ENCODE measurements at places on chromosomes 1 and 21.

- DNase-seq, result no peak
These were observed 4.8 kb downstream of the ETV3 start for GRCh38 chr1:157133426-157133825.

- no peak for DNase-seq
These were observed 54.5 kb downstream of the CD34 start for GRCh38 chr1:207856276-207857023.

DNA sequence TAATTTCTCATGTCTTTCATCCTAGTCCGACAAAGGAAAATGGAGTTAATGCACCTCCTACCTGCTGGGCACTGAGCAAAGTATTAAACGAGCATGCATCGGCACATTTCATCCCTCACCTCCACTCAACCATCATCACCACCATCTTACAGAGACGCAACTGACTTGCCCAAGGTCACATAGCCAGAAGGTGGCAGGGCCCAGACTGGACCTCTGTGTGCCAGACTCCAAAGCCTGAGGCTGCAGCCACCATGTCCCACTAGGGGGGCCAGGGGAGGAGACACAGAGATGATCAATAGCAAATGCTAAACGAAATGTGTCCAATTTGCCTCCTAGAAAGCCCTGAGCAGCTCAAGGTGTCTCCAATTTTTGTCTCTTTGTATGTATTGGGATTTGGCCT is 163.7 kb upstream of the EDN2 start:
- DNase-seq, result no peak

DNA sequence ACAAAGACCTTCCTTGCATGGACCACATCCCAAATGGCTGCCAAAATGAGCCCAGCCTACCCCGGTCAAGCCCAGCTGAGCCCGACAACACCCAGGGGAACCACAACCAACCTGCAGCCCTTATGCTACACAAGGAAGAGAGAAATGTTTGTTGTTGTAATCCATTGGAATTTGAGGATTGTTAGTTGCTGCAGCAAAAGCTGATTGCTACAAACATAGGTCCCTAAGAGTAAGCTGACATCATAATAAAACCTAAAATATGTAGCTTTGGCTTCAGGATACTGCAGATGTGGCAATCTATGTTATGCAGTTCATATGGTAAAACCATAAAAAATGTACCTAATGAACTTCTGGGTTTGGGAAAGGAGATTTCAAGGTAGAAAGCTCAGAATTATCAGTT is 65.5 kb upstream of the DNAH14 start:
- DNase-seq, result peak; percentile 55

GRCh38 chr1:70140343-70140742 is 65.0 kb downstream of the LRRC40 start:
- DNase-seq, result peak; percentile 69

- peak; percentile 5 for DNase-seq
These were observed 38.1 kb downstream of the GNPAT start for GRCh38 chr1:231279081-231279480.

GRCh38 chr1:25810341-25811299 is 9.1 kb upstream of the MTFR1L start:
- DNase-seq, result no peak

- no peak for DNase-seq
These were observed 900.1 kb downstream of the TTLL7 start for GRCh38 chr1:83098791-83099190.

DNA sequence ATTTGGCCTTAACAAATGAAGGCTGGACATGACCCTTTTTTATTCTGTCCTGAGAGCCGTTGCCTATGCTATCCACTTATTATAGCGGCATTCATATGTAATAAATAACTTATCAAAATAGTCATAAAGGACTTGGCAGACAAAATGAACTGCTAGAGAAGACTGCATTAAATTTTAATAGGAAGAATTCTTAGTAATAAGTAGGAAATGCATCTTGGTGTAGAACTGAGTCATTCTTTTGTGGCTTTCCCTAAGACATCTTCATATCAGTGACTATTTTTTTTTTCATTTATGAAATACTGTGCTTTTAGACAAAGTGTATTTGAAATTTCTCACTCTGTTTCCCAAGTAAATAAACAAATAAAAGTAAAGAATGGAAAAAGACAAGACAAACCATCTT is 45.6 kb downstream of the PBX1 start:
- peak; percentile 76 for DNase-seq

DNA sequence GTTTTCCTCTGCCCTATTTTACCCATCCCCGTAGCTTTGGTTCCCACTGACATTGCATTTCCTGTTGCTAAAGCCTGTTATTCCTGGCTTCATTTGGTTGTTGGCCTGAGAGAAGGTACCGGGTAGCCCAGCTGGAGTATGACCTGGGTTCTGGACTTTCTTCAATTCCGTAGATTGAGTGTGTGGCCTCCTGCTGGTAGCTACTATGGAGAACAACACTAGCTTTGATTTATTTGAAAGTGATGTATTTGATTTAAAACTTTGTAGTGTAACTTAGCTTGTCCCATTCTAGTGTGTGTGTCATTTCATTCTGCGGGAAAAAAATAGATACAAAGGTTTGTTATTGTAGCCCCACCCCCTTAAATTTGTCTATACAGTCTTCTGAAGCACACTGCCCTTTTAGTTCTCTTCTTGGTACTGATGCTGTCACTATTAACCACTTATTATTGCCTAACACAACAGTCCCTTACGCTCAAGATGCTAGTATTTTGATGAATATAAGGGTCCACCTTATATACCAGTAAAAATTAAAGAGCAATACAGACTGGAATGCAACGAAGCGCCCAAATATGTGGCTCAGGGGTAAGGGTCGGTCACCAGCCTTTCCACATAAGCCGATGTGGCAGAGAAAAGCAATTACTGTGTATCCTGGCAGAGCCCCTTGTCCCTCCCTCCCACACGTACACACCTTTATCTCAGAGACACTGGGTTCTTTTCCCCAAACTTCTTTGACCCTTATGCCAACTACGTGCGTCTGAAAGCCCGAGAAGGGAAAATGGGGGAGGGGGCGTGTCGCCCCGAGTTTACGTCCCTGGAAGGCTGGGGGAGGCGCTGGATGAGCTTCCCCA is 643 bp upstream of the MOV10 start:
- peak; percentile 63 for DNase-seq

Measured in amniotic epithelial cell (primary cell).